Sciatic nerve (tissue), 2 donors: ENCODE measurements at places on chromosomes 2 and 18.

DNA sequence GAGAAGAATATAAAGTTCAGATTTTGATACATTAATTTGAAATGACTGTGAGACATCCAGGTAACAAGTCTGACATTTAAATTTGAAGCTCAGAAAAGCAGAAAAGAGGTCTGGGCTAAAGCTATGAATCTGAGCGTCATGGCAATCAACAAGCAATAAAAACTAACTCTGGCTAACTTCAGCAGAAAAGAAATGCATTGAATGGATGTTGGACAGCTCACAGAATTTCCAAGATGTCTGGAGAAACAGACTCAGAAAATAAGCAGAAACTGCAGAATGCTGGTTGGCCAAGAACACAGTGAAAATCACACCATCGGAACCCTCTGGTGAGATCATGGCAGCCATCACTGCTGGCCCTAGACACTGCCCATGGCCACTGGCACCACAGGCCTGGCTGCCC is 366.6 kb downstream of the METTL4 start:
- no peak for DNase-seq

GRCh38 chr2:45340318-45340717 is 270.7 kb downstream of the SRBD1 start:
- DNase-seq = no peak

DNA sequence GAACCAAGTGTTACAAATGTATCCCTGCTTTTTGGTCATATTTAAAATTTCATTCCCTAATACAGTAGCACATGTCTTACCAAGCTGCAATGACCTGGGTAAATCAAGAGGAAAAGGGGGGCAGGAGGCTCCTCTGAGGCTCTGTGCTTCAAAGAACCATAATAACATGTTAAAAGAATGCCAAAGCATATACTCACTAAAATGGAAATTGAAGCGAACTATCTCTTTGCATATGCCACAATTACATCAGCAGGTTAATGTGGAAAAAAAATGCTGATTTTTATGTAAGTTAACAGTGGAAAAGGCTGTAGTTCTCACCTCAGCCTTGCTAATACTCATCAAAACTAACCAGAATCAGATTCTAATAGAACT is 37.5 kb upstream of the NCKAP5 start:
- no peak for DNase-seq

DNA sequence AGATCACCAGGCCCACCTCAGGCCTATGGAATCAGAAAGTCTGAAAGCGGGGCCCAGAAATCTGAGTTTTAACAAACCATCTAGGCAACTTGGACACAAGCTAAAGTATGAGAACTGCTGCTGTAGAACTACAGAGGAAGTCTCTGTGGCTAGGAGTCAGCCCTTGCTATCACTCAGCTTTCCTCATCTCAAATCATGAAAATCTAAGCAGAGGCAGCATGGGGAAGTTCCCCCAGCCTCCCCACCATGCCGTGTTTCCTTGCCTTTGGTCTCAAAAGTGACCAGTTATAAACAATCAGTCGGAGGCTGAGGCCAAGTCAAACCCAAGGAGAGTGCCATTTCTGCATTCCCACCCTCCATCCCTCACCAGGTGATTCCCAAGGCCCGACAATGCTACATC is 404.7 kb downstream of the BCL11A start:
- no peak for DNase-seq

DNA sequence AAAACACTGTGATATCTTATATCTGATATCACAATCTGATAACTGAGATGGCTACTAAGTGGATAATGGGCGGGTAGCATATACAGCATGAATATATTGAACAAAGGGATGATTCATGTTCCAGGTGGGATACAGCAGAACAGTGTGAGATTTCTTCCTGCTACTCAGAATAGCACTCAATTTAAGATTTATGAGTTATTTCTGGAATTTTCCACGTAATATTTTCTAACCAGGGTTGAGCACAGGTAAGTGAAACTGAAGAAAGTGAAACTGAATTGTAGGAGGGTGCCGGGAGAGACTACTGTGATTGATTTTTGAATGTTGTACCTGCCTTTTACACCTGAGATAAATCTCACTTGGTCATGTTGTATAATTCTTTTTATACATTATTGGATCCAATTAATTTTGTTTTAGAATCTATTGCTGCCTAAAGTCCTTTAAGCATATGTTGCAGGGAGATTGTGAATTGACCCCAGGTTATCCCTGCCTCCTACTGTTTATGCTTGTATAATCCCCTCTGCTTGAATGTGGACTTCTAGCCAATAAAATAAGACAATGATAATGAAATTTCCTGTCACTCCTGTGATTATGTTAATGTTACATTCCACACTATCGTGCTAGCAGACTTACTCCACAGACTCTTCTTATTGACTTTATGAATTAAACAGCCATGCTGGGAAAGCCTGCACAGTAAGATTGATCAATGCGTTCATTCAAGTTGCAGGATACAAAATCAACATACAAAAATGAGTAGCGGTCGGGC is 67.6 kb upstream of the RBBP8 start:
- no peak for DNase-seq

DNA sequence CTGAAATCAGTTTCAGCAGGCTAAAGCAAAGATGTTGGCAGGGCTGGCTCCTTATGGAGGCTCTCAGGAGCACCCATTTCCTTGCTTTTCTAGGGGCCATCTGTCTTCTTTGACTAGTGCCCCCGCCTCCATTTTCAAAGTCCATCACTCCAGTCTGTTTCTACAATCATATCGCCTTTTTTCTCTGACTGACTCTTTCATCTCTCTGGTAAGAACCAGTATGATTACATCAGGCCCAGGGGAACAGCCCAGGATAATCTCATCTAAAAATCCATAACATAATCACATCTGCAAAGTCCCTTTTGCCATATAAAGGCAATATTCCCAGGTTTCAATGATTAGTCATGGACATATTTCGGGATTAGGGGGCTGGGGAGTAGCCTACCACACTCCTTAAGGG is 57.0 kb downstream of the CUL3 start:
- DNase-seq = no peak

DNA sequence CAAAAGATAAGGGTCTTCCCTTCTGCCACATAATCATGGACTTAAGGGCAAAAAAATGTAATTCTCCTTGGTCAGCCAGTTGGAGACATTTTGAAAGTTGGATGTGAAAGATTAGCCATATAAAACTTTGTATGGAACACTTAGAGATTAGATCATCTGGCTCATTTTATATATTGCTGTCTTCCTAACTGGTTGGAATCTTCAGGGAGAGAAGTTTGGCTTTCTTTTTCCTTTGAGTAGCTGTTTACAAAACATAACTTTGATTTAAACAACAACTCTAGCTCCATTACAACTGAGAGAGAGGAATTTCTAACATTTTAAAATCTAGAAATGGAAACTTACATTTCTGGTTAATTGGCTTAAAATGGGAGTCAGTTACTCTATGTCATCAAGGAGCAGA is 132.7 kb downstream of the RDH14 start:
- DNase-seq = no peak

GRCh38 chr2:207046724-207047123 is 107.4 kb downstream of the CPO start:
- no peak for DNase-seq

GRCh38 chr2:215930505-215931253 is 82.7 kb downstream of the MREG start:
- DNase-seq = no peak

DNA sequence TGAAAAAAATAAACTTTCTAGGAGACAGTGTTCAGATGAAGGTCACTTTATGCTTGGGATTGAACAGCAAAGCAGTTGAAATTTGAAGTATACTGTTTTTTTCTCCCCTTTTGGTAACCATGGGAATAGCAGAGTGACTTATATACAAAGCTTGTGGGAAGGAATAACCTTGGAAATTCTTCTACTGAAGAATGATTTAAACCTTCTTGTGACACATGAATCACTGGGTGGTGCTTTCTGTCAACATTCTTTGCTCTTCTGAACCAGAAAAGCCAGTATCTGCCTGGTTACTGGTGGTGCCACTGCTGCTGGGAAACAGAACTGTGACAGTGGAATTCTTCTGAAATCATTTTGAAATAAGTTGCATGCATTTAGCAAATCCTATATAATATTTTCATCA is 39.4 kb upstream of the RND3 start:
- DNase-seq = no peak

DNA sequence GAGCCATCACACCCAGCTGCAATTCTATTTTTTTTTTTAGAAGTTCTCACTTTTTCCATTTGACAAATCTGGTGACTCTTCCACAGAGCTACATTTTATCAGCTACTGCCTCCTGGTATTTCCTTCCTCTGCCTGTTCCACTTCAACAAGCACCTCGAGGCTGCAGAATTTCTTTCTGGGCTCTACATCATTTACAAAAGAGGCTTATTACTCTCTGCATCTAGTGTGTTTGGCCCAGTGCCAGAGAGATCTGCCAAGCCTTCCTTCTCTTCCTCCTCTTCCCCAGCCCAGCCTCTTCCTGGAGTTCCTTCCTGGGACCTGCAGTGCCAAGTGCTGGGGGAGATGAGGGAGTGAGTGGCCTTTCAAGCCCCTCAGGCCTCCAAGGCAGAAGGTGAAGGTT is 119.6 kb upstream of the ITGA6 start:
- peak; percentile 75 for DNase-seq
